ENCODE measurements at places on chromosomes 3 and 15. TPM values are rescaled to one million over a fixed set of nuclear protein-coding genes. Genes with fewer than 3 reads are reported as not detected.
A peak's percentile ranks its signal among the peaks of the same experiment; 100 is the strongest.

DNA sequence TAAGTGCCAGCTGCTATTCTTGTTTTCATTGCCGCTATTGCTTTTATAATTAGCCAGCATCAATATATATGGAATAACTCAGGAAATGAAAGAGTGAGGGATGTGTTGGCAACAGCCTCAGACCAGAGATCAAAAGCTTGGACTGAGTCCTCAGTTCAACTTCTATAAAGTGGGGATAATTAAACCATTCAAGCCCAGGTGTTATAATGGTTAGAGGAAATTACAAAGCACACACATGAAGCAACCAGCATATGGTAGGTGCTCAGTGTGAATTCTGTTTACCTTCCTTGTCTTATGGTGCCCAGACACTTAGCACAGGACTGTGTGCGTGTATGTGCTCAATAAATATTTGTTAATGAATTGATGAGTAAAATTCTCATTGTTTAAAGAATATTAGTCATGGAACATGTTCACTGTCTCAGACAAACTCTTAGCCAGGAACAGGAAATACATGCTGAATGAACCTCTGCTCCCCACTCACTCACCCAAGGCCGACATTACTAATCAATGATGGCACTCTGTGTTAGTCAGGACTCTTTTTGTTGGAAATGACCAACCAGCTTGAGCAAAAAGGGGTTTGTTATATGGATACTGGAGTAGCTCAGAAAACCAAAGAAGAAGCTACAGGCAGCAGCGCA is 16.7 kb upstream of the CCDC174 start:
- DNase-seq, result no peak

DNA sequence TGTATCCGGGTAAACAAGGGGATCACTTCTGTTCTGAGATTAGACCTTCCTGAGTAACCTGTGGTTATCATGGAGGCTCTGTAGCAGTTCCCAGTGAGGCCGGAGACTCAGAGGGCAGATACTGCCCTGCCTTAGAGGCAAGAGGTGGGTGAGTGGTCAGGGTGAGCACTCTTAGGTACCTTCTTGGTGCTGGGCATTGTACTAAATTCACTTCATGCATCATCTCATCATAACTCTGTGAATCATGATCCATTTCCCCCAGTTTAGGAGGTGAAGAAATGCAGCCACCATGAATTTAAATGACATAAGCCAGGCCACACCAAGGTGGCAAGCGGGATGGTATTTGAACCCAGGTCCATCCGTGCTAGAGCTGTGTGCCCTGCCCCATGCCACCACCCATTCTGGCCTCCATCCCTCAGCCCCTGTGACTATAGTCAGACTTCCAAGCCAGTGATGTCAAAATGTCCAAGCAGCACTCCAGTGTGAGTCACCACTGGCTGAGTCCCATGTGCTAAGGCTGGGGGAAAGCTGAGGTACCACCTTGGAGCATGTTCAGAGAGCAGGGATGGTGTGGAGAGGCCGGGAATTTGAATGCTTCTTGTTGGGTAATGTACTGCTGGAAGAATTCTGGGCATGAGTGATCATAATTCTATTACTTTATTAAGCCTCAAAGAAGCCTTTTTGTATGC is 88.8 kb downstream of the EPHB1 start:
- no peak for DNase-seq

GRCh38 chr15:73894133-73894814 is 20.9 kb downstream of the TBC1D21 start:
- DNase-seq, result no peak

DNA sequence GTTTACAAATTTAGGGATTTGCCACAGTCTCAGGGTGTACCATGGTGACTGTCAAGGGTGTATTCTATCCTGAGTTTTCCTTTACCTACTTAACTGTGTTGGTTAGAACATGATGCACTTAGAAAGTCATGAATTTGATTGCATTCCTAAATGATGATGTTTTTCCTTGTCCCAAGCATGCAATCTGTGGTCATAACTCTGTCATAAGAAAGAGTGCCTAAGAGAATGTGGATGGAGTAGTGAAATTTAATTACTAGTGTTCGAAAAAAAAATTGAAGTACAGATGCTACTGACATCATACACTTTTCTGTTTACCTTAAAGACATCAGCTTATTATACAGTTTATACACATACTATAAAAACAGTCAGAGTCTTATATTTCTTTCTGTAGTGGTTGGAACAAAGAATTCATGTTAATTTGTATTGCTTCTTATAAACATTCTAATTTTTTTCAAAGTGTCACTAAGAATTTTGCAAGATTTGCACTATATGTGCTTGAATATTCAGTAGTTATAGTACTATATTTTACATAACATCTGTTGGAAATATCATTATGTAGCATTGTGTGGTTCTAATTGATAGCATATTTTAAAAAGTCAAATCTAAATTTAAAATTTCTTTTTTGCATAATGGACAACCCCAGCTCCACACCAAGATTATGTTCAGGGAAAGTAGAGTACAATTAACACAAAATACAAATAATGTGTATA is 231.3 kb upstream of the KCNMB2 start:
- no peak for DNase-seq

- DNase-seq, result no peak
Measured at GRCh38 chr3:68485051-68485450, 447.3 kb downstream of the TAFA4 start.

- no peak for DNase-seq
Measured at GRCh38 chr15:74185710-74186348, 12.3 kb downstream of the ISLR start.

- DNase-seq, result no peak
Measured at GRCh38 chr3:152317956-152318355, 49.2 kb downstream of the MBNL1 start.

DNA sequence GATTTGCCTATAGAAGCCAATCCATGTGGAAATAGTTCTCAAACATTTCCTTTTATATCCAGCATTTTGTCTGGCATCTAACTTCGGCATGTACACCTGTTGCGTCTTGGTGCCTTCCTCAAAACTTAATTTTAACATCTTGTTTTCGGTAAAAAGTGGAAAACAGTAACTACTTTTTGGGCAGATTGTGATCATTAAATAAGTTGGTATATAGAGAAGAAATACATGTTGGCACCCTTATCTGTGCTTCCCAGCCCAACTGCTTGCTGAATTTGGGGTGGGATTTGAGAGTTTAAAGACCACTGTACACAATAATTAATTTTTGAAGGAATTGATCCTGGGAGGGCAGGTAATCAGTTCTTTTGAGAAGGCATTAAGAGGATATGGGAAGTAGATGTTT is 566.8 kb downstream of the PDCD6IP start:
- no peak for DNase-seq

- no peak for DNase-seq
Measured at GRCh38 chr3:151998744-151999143, 125.3 kb downstream of the SUCNR1 start.

DNA sequence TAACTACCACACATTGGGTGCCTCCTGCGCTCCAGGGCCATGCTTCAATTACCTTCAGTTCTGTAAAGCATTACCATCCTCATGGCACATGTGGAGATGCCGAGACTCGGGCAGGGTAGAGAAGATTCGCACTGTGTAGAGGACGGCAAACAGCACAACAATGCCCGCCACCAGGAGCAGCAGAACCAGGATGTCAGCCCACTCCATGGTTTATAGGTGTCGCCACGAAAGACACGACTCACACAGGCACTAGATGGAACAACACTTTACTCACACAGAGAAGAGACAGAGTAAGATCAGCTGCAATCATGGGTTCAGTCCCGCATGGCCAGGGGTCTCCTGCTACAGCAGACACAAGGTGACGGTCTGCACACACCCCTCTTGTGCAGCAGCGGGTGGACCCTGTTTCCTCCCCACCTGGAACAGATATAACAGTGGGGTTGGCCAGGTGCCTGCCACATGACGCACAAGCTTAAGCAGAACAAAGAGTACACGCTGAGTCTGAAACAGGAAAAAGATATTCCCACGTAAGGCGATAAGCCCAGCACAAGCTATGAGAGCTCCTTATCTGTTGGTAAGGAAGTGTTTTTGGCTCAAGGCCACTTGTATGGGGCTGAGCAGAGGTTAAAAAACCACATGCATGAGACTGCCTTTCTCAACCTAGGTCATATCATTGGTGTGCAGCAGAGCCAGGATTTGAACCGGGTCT is 2.5 kb upstream of the TBC1D21 start:
- DNase-seq, result peak; percentile 77

- no peak for DNase-seq
Measured at GRCh38 chr3:83628471-83628870, 1330.3 kb upstream of the CADM2 start.

DNA sequence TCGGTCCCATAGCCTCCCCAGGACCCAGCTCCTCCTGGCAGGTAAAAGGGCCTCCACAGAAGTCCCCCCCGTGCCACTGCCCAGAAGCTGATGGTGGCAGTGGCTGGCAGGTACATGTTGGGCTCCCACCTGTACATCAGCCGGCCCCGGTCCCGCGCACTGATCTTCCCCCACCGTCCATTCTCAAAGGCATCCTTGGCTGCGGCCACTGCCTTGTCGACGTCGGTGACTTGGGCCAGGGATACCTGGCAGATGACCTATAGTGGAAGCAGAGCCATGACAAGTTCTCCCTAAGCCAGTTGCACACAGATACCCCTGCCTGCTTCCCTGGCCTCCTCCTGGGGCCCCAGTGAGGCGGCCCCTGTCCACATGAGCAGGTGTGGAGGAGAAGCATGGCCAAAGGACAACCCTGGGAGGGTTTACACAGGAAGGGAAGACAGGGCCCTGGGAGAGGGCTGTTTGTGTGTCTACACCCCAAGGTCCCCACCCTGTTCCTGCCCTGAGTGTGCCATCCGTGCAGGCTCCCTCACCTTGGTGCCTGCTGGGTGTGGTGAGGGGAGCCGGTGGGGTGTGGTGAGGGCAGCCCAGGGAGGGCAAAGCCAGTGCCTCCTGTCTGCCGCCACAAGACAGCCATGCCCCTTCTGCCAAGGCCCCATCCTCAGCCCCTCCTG is 44.8 kb downstream of the ALDH1L1 start:
- DNase-seq, result no peak

- DNase-seq, result no peak
Measured at GRCh38 chr3:193842029-193842798, 249.2 kb downstream of the OPA1 start.

DNA sequence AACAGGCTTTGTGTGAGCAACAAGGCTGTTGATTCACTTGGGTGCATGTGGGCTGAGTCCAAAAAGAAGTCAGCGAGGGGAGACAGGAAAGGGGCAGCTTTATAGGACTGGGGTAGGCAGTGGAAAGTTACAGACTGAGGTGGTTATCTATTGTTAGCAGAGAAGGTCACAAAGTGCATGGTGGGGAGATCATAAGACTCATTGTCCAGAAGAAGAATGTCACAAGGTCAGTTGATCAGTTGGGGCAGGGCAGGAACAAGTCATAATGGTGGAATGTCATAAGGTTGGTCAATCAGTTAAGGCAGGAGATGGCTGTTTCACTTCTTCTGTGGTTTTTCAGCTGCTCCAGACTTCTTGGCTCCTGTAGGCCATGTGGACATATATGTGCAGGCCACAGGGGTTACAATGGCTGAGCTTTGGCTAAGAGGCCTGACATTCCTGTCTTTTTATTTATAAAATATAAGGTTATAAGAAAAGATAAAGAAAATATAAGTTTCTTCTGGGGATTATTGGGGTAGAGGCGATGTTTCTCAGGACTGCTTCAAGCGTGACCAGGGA is 69.5 kb upstream of the SNTN start:
- DNase-seq, result no peak

DNA sequence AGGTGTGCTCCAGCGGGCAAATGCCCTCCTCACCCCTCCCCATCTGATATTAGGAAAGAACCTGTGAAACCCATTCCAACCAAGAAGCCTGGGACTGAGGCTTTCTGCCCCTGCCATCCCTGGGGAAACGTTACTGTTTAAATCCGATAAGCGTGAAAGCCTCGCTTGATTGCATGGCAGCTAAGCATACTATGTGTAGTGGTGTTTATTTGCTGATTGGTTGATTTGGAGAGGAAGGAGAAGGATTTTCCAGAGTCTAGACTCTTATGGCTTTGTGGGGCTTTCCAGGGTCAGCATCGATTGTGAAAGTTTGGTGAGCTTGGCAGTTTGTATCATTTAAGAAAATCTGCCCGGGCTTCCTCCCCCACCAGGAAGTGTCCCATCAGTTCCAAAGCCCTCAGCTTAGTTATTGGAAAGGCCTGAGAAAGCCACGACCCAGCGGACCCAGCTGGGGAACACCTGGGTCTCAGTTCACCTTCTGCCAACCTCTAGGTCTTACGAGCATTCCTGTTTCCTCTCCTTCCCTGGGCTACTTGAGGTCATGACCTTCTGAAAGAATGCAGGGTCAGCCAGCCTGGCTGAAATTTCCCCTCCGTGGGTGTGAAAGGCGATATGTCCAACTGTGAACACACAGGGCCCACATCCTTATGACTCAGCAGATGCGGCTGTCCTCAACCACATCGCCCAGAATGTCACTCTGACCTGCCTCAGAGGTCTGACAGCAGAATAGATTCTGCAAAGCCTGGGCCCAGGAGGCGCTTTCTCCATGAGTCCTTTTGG is 62.8 kb upstream of the HERC1 start:
- DNase-seq, result no peak

DNA sequence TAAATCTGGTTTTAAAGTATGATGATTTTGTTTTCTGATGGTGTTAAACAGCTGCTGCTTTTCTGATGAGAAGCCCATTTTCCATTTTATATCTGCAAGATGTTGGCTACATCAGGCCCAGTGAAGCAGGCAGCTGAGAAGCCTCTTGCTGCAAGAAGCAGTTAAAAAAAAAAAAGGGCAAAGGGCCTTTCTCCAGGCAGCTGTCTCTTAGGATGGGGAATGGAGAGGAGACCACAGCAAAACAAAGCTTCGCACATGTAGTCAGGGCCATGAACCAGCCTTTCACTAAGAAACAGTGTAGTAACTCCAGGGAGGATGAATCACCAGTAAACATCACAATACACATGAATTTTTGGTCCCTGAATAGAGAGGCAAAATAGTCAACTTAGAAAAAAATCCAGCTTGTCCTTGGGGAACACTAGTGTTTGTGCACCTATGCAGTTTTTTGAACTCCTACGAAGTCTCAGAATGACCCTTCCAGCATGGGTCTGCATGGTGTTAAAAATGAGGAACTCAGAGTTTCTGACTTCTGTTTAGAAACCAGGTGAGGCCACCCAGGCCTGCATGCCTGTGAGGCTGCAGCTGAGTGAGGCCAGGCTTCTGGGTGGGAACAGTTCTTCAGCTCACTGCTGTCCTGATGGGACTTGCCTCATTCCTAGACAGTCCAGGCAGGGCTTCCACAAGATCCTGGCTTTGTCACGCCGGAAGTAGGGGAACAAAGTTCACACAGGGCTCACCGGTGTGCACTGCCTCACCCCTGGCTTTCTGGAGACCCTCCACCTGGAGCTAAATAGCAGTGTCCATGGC is 518.7 kb downstream of the MCTP2 start:
- no peak for DNase-seq

Gene CPEB1
- 2.3 TPM for total RNA-seq

Gene SCG5
- total RNA-seq, result not detected

Gene RASA2
- 5.8 TPM for total RNA-seq

Gene DOCK3
- total RNA-seq, result 5.5 TPM

Gene CMTM8
- 3.0 TPM for total RNA-seq

Gene ZPLD1
- total RNA-seq, result not detected

Gene HRH1
- total RNA-seq, result 1.1 TPM

Gene WNT5A
- 3.6 TPM for total RNA-seq

Gene ADGRG7
- not detected for total RNA-seq

Gene DUOX1
- total RNA-seq, result 0.61 TPM

Gene SUCLG2
- 101 TPM for total RNA-seq

Data from heart right ventricle (tissue), 16 donors.